GM12891 (cell line): ENCODE measurements at places on chromosomes 7 and 10.

GRCh38 chr7:139734395-139734794 lies 43.4 kb downstream of the HIPK2 start:
- DNase-seq: no peak

DNA sequence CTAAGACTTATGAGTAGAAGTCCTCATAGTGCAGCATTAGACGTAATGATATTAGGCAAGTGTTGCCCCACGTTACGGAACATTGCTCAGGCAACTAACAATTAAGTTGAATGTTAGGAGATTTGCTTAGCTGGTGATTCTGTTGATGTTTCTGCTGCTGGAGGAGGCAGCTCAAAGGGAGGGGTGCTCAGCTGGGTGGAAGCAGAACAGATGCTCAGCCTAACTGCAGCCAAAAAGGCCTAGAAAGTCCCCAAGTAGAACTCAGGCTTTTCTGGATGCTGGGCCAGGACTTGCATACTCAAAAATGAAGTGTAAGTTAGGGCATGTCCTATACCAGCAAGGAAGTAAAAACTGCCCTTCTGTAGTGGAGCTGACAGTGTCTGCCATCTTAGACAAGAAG lies 201.4 kb downstream of the ADRA2A start:
- no peak for DNase-seq

DNA sequence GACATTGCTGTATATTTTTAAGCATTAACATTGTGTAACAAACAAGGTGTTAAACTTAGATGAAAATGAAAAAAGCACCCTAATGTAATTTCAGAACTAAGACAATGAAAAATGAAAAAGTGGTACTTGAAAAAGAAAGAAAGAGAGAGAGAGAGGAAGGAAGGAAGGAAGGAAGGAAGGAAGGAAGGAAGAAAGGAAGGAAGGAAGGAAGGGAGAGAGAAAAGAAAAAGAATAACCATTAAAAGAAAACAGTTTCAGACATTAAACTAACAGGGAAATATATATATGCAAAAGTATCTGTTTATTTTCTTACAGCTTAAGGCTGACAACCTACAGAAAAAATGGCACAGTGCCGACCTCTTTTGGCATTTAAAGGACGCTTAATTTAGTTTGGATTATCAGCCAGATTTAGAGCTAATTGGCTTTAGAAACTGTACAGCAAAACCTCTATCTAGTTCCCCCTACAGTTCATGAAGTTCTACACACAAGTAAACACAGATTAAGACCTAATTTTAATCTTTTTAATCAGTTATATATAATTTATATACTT lies 13.8 kb downstream of the MTERF1 start:
- DNase-seq: no peak

GRCh38 chr10:48287417-48288391 lies 13.2 kb upstream of the FRMPD2 start:
- DNase-seq: no peak

- DNase-seq: no peak
Observed at GRCh38 chr10:22515009-22515408, 169.7 kb downstream of the SPAG6 start.

- no peak for DNase-seq
Observed at GRCh38 chr7:114885836-114886235, 36.1 kb upstream of the MDFIC start.

DNA sequence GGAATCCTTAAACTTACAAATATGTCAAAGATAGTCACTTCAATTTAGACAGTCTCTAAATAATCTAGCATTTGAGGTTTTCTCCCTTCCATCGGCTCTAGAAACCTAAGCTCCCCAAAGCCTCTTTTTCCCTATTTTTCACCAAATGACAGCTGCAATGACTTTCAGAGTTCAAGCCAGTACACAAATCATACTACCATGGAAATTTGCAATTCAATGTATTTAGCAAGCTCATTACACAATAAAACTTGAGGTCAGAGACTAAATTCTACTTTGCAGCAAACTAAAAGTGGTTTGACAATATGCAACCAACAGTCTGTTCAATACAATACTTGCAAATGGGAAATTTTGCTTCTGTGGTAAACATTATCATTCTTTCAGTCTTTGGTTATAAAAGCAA lies 80.3 kb downstream of the SKIDA1 start:
- no peak for DNase-seq

GRCh38 chr7:117124591-117125220 lies 171.4 kb downstream of the ST7 start:
- DNase-seq: no peak

DNA sequence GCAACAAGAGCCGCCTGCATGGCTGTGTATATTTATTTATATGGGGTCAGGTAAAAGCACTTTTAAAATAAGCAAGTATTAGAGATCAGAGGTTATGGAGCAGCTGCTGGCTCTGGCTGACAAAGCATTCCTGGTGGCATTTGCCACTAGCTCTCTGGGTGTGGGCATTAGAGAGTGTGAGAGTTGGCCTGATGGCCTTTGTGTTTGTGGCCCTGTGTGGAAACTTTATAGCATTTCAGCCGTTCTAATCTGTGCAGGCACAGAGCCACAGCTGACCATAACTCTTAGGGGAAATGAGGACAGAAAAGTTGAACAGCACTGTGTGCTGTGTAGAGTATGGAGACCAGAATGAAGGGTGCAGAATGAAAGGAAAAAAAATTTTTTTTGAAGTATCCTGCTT lies 118.9 kb downstream of the AUTS2 start:
- no peak for DNase-seq

- no peak for DNase-seq
Observed at GRCh38 chr7:157089100-157089610, 49.6 kb upstream of the UBE3C start.

DNA sequence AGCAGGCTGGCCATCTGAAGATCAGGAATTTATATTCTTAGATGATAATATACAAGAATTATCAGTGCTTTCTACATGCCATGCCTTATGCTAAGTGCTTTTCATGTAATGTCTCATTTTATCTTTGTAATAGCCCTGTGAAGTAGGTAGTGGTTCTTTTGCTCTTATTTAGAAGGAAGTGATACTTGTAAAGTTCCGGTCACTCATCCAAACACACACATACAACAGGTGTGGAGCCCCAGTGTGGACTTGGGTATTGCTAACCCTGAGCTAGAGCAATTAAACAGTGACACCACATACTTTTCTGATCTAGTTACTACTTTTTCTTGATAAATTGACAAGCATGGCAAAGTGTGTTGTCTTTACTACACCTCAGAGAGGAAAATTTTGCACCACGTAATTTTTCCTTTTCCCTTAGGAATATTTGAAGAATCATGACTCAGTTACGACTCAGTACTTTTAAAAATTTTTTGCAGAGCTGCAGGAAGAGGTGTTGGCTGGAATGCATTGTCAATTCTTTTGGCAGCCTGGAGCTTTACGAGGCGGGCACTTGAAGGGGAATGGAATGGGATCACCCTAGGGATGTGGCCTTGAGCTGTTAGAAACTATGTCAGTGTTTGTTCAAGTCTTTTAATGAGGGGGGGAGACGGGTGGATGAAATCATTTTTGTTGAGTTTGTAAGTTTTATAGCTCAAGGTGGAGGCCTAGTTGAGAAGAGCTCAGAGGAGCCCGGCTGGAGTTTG lies 212.5 kb upstream of the CELF2 start:
- DNase-seq: no peak

GRCh38 chr10:33669904-33670303 lies 335.4 kb upstream of the NRP1 start:
- DNase-seq: no peak

DNA sequence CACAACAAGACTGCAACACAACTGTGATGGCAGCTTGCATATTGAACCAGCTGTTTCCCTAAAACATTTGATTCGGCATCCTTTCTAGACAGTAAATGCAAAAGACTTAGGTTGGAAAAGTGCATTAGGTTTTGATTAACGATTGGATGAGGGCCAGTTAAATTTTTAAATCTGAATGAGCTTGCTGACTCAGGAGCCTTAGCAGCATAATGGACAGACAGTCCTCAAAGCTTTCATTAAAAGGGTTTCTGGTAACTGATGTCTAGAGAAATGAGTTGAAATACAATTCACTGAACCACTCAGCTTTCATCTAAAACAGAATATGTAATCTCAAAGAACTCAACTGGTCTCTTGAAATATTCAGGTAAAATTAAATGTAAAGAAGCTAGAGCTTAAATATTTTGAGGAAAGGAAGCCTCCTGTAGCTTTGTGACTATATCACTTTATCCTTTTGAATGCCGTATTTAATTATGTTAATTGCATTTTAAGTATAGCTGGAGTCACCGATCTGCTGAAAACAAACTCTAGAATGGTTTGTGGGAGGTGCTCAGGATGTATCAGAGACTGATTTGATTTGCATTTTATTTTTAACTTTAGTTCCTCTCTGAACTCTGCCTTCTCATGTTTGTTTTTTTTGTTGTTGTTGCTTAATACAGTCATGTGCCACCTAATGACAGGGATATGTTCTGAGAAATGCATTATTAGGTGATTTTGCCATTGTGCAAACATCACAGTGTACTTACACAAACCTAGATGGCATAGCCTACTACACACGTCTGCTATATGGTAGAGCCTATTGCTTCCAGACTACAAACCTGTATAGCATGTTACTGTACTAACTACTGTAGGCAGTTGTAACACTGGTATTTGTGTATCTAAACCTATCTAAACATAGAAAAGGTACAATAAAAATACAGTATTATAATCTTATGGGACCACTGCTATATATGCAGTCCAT lies 29.2 kb upstream of the ATRNL1 start:
- no peak for DNase-seq

- no peak for DNase-seq
Observed at GRCh38 chr10:62437696-62438095, 63.5 kb downstream of the ZNF365 start.

GRCh38 chr10:94680544-94680943 lies 3.0 kb upstream of the CYP2C18 start:
- no peak for DNase-seq

DNA sequence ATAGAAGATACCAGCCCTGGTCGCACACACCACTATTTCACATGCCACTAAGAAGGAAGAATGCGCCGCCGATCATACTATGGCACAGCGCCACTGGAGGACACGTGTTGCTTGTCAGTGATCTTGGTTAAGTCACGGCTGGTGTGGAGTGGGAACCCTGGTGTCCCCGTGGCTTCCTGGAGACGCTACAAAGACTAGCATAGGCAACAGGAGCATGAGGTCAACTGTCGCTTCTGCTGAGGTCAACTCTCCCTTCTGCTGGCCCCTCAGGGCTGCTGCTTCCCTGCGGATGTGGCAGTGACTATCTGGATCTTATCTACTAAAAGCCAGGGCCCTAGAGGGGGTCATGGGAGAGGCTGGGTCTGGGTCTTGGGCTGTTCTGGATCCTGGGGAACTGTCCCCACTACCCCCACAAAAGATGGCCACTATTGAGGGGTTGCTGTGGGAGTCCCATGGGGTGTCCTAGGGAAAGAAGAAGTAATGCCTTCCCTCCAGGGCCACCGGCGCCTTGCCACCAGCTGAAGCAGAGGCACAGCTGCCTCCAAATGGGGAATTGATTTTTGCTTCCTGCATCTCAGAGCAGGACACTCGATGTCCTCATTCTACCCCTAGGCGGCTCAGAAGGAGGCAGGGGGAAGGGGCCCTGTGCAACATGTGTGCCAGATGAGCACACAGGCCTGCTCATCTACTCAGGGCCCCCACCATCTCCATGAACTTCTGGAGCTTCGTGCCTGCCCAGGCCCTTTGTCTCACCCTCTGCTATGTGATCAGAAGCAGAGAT lies 76.6 kb upstream of the PPIF start:
- DNase-seq: no peak

DNA sequence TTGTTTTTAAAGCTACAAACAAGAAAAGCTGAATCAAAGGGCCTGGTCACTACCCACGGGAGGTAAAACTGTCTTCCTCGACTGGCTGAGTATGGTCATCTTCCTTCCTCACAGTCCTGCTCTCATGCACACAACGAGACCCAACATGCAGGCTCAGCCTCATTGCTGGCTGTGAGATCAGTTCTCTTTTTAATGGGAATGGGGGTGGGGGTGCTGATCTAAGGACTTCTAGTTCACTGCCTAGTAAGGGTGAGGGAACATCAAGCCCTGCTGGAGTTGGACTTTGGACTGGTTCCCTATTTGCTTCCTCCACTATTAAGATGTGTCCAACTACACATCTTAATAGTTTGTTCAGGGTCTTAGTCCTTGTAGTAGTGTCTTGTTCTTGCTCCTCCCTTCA lies 48.2 kb downstream of the ABCB4 start:
- no peak for DNase-seq

- DNase-seq: no peak
Observed at GRCh38 chr7:114112806-114113205, 194.0 kb upstream of the PPP1R3A start.

DNA sequence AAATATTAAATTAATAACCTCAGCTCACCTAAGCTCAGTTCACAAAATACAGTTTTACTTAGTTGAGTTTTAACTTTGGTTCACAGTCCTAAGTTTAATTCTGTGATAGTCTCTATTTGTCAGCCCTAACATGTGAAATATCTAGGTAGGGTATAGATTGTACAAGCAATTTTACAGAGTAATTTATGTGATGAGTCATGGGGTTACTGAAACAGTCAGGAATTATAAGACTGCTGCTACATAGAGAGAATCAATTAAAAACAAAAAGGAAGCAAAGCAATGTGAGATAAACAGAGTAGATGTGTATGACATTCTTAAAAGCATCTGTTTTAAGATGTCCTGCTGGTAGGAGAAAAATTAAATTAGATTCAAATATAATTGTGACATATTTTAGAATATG lies 1018.2 kb upstream of the KCND2 start:
- no peak for DNase-seq

GRCh38 chr10:71933651-71934050 lies 30.5 kb upstream of the CHST3 start:
- DNase-seq: no peak

DNA sequence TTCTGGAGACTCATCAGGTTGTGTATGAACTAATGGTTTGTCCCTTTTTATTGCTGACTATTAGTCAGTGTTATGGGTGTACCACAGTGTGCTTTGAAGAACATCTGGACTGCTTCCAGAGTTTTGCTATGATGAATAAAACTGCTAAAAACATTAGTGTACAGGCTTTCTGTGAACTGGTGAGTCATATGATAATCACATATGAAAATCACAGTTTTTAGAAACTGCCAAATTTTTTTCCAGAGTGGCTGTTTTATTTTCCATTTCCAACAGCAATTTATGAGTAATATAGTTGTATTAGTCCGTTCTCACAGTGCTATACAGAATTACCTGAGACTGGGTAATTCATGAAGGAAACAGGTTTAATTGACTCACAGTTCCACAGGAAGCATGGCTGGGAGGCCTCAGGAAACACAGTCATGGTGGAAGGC lies 281.2 kb upstream of the VSTM2A start:
- no peak for DNase-seq

GRCh38 chr7:100583132-100584053 lies 2.5 kb downstream of the LRCH4 start:
- DNase-seq: no peak

GRCh38 chr7:69847921-69848612 lies 249.8 kb downstream of the AUTS2 start:
- no peak for DNase-seq

DNA sequence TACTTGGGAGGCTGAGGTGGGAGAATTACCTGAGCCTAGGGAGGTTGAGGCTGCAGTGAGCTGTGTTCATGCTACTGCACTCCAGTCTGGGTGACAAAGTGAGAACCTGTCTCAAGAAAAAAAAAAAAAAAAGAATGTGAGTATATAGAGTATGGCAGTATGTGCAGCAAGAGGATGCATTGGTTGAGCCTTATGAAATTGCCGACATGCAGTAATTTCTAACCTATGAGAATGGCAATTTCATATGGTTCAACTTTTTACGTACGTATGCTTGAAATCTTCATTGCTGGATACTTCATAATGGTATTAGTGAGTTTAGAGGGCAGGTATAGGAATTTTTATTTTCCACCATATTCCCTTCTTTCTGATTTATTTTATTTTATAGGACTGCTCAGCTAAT lies 4.6 kb upstream of the FAM133B start:
- DNase-seq: no peak
